GF-D8 (cell line): ENCODE measurements at places on chromosomes 13 and 19.

GRCh38 chr19:43519436-43520088, 7.4 kb downstream of the ETHE1 start:
- DNase-seq = peak; percentile 26

GRCh38 chr13:23430664-23431063, 2.8 kb downstream of the SACS start:
- no peak for DNase-seq

DNA sequence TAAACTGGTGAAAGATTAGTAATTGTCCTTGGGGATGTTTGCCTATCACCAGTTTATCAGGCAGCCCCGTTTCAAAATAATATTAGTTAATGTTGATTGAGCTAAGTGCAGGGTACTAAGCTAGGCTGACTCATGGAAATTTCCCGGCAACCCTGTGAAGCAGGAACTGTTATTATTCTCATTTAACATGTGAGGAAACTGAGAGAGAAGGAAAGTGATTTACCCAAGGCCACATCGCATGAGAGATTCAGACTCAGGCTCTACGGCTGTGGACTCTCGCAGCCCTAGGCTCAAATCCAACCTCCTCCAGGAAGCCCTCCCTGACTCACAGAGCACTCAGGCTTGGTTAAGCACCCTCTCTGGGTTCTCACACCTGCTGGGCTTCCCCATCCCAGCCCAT, 19.7 kb downstream of the CLPTM1 start:
- DNase-seq = no peak

DNA sequence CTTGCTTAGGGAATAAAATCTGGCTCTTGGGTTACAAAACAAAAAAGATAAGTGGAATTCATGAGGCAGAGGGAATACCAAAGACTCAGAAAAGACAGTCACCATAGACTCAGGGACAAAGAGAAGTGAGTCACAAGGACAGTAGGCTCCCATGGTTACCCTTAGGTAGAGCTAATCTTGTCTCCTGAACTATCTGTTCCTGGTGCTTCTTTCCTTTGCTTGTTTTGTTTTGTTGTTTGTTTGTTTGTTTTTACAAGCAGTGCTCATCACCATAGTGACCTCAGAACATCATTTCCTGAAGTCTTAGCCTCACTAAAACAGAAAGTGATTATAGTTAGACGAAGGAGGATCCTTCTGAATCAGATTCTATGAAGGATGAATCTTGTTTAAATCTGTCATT, 142.3 kb upstream of the SOX21 start:
- DNase-seq = no peak

DNA sequence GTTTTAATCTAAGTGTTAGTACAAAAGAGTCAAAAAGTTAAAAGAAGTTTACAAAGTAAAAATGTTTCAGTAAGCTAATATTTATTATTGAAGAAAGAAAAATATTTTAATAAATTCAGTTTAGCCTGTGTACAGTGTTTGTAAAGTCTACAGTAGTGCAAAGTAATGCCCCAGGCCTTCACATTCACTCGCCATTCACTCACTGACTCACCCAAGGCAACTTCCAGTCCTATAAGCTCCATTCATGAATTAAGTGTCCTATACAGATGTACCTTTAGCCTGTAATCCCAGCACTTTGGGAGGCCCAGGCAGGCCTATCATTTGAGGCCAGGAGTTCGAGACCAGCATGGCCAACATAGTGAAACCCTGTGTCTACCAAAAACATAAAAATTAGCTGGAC, 24.1 kb upstream of the AKAP11 start:
- DNase-seq = no peak

- DNase-seq = no peak
Measured at GRCh38 chr19:9996541-9996940, 13.8 kb downstream of the COL5A3 start.

DNA sequence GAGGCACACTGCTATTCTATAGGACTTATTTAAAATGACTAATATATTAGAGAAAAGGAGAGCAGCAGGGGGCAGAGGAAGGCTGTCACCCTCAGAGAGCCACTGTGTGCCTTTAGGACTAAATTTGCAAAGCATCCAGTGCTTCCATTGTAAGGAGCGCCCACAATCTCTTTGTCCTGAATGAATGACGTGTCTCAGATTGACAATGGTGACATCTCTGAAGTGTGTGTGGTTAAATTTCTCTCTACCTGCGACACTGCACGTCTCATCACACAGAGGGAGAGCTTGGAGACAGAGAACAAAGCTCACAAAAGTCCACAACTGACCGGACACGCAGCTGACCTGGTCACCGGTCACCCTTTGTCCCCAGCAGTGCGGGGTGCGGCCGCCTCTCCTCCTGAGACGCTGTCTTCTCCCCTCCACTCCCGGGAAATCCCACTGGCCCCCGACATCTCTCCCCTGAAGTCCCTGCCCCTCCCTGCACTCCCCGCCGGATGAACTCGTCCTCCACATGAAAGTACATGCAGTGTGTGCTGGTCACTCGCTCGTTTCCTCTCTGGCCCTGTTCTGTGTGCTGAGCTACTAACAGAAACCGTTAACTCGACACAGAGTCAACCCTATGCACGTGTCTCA, 107.2 kb downstream of the RAB20 start:
- no peak for DNase-seq

- no peak for DNase-seq
Measured at GRCh38 chr19:11806354-11807098, 7.5 kb upstream of the ZNF440 start.

DNA sequence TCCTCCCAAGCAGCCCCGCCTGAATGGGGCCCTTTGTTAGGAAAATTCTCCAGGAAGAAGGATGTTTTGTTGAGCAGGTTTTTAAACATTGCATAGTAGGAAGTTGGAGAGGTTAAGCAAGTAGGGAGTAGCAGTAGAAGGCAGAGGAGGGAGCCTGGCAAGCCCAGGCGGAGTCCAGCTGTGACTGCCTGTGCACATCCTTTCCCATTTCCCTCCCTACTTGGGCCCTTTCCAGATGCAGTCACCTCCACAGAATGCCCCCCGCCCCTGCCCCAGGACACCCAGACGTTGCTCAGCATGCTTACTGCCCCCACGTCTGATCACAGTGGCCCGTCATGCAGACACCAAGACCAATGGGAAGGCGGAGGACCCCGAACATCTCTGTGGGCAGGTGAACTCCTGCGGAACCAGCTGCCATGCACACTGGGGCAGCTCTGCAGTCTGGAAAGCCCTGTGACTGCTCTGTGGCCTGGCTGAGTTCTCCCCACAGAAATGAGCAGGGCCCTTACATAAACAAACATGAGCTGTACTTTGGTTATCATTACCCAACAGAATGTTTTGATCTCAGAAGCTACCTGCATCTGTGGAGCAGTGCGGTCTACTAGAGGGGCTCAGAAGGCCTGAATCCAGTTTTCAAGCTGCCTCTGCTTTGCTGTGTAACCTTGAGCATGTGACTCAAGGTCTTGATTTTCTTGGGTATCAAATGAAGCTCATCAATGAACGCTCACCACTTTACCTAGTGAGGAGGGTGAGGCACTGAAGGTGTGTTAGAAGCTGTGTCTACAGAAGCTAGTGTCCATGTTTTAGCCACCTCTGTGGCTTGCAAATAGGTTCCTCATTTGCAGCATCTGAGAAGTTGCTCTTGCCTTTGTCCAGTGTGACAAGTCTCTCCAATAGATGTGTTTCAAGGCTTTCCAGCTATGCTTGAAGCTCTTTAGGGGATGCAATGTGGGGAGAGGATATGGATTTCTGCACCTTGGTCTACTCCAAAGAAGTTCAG, 84.2 kb downstream of the TNFRSF19 start:
- DNase-seq = no peak

DNA sequence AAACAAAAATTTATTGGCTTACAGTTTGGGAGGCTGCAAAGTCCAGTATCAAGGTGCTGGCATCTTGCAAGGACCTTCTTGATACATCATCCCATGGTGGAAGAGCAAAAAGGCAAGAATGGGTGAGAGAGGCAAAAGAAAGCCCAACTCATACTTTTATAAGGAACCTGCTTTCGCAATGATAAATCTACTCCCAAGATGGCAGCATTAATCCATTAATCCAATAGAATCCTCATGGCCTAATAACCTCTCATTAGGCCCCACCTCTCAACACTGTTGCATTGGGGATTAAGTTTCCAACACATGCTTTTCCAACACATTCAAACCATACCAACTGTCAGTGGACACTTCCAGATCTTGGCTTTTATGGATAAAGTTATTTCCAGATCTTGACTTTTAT, 48.7 kb upstream of the ZNF507 start:
- DNase-seq = no peak
